CD8-positive, alpha-beta memory T cell (primary cell): ENCODE measurements at places on chromosomes 3 and 15. TPM values are rescaled to one million over a fixed set of nuclear protein-coding genes. Genes with fewer than 3 reads are reported as not detected.

SETD2 gene
- total RNA-seq, result 32.4 TPM

DENND4A gene
- total RNA-seq, result 47.2 TPM

ARHGEF3 gene
- 56.6 TPM for total RNA-seq

GOLGA8O gene
- not detected for total RNA-seq

IL17RB gene
- 2.1 TPM for total RNA-seq

CCDC39 gene
- not detected for total RNA-seq

CMTM8 gene
- total RNA-seq, result 3.3 TPM

GOLGA8K gene
- 0.13 TPM for total RNA-seq

DNA sequence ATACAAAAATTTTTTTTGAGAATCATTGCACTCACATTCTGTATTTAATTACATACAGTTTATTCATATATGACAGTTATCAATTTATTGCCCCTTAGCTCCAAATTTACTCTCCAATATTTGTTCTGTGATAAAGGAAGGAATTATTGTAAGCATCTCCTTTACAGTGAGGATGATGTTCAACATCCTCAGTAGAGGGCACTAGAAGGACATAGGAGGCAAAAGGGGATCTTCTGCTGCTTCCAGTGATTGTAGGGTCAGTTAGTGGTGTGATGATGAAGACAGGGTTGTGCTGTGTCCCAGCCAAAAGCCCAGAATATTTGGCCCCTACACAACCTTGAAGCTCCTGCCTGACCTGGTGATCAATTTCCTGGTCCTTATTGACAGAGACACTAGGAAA lies 89.9 kb upstream of the DCBLD2 start:
- DNase-seq, result no peak

DNA sequence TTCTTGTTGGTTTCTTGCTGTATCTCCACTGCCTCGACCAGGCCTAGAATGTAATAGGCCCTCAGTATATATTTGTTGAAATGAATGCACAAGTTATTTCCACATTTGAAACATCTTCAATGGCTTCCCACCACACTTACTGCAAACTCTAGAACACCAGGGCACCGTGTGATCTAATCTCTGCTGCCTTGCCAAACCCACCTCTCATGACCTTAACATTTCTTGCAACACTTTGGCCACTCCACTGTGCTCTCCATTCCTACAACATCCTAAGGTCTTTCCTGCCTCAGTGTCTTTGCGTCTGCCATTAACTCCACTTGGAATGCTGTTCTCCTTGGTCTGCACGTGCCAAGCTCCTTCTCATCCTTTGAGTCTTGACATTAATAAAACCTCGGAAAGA lies 14.1 kb downstream of the FRMD4B start:
- DNase-seq, result no peak

- no peak for DNase-seq
These were observed 172.4 kb upstream of the CGNL1 start for GRCh38 chr15:57203906-57204305.

DNA sequence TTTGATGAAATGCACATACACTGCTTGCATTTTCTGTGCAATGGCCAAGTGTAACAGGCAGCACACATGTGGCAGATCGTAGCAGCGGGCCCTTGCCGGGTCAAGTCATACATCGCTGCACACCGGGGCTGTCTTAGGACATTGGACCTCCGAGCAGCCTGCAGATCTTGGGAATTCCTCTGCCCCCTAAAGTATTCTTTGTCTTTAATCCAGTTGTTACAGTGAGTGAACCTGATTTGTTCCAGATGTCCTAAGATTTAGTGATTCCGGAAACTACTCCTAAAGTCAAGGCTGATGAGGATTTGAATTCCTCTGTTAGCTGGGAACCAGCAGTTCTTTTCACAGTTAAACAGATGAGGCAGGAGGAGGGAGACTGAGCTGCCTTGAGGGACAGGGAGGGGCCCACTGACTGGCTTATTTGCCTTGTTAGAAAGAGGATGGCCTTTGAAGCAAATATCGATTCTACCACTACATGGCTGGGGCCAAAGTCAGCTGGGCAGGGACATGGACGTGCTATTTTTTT lies 190.7 kb upstream of the CTDSPL start:
- no peak for DNase-seq

DNA sequence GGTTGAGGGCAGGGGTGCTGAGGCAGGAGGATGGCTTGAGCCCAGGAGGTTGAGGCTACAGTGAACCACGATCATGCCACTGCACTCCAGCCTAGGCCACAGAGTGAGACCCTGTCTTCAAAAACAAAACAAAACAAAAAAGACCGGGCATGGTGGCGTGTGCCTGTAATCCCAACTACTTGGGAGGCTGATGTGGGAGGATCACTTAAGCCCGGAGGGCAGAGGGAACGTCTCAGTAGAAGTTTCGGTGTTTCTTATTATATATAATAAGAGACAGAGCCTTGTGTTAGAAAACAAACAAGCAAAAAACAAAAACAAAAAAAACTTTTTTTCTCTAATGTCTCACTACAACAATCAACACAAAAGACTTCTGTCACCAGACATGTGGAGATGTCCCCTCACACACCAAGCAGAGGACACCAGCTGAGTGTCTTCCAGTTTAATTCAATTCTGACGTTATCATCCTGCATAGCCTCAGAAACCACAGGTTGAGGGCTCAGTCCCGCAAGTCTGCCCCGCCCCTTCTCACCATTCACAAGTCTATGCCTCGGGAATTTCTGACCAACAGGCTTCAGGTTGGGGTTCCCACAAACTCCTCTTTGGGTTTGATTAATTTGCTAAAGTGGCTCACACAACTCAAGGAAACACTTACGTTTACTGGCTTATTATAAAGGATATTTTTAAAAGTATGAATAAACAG lies 24.0 kb upstream of the EIF4A2 start:
- no peak for DNase-seq

- no peak for DNase-seq
These were observed 145.3 kb upstream of the IQSEC1 start for GRCh38 chr3:13218541-13218908.

DNA sequence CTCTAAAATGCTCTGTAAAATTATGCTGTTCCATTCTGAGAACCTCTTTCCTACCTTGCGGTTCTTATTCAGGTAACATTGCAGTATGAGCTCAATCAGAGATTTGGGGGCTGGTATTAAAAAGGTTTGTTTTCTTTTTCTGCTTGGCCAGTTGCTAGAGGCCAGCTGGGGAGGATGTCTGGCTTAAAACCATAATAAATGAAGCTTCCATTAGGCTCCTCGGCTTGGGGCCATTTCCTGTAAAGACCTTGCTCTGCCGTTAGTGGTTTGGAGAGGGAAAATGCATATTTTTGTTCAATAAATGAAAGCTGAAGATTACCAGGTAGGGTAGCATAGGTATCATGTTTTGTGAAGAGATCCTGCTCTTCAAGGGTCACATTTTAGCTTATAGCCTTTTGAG lies 55.2 kb downstream of the MCTP2 start:
- no peak for DNase-seq

GRCh38 chr3:45198264-45199260 lies 27.5 kb downstream of the TMEM158 start:
- DNase-seq, result no peak

GRCh38 chr3:18474202-18474601 lies 49.1 kb upstream of the SATB1 start:
- DNase-seq, result no peak

- DNase-seq, result no peak
These were observed 270.6 kb upstream of the MEIS2 start for GRCh38 chr15:37370941-37371340.

DNA sequence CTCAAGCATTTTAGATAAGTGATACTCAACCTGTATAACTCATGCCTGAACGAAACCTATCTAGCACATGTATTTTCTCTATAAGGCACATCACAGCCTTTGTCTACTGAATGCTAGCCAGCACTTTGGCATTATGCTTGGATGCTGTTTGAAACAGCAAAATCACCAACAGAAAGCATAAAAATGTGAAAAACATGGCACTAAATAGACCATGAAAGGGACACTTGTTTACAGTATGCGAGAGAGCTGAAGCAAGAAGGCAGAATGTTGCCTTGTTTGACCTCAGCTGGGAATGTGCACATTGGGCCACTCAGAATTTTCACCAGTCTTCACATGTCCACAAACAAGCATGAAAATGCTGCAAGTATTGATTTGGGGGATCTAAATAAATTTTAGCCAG lies 59.5 kb downstream of the MINDY2 start:
- DNase-seq, result no peak

DNA sequence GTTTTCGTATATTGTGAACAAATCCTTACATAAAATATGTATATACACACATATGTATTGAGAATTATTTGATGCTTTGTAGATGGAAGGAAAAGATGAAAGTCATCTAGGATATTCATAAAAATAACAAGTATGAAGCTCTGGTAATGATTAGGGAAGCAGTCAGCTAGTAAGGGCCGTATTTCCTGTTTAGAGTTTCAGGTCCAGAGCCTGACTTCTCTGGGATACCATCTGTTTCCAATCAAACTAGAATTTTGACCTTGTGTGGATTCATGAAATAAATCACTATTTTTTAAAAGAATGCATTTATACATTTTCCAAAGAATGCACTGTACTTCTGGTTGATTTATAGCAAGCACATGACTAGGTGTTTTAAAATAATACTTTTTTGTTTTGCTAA lies 156.1 kb upstream of the CGNL1 start:
- no peak for DNase-seq

DNA sequence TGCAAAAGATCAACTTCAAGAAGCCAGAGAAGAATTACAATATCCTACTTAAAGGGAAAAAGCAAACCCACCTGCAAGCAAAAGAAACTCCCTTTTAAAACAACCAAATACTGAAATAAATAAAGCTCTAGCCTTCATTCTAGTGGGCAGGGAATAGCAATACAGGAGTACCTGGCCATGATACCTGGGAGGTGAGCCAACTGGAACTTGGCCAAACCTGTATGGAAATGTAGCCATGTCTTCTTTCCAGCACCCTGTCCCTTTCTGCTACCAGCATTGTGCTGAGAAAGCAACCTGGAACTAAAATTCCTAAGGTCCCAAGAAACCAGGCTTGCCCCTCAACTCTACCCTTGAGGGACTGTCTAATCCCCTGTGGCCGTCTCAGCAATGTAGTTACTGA lies 530.0 kb downstream of the EPHB1 start:
- DNase-seq, result no peak

DNA sequence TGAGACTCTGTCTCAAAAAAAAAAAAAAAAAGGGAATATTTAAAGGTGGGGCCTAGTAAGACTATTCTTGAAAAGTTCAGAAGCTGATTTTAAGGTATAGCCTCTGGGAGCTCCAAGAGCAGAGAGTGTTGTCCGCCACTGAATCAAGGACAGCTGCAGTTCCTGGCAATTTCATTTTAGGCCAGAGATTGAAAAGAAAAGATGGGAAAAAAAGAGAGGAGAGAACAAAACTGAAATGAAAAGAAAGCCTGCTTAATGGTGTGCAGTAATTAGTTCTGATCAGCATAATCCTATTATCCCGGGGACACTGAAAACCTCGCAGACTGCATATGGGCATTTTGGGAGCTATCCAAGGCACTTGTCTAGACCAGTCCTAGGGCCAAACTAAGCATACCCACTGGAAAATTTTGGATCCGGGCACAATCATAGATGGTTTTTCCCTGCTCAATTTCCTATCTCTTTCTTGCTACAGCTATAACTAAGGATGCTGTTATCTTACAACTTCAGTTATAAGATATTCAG lies 43.2 kb downstream of the EHHADH start:
- no peak for DNase-seq

- no peak for DNase-seq
These were observed 43.0 kb downstream of the FBN1 start for GRCh38 chr15:48602358-48603122.

GRCh38 chr3:12869035-12869621 lies 27.8 kb upstream of the RPL32 start:
- DNase-seq, result no peak

DNA sequence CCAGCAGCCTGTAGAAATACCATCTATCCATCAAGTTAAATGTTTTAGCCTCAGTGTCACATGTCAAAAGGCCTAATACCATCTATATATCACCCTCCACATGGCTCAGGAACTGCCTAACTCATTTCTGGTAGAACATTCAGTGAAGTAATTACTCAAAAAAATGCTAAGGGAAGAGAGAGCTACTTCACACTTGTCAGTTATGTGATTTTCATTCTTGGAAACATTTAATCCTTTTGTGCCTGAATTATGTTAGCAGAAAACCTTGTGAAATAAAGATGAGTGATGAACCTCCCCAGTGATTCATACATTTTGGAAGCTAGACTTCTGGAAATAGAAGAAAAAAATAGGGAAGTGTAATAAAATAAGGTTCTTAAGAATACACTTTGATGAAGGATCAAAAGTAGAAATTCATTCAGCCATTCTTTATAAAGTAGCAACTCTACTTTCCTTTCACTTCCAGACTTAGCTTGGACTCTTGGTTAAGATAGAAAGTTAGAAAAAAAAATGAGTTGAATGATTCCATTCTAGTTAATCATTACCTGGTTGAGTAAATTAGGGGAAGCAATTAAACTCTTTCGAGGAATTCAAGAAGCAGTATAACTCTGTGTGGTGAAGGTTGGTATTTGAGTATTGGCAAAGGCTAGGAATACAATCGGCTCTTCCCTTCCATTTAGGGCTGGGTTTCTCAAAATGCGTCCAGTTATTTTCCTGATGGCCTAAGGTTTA lies 3.6 kb downstream of the OTOL1 start:
- DNase-seq, result no peak

GRCh38 chr15:36479200-36479896 lies 100.1 kb upstream of the CDIN1 start:
- no peak for DNase-seq

- no peak for DNase-seq
These were observed 20.7 kb downstream of the IGSF11 start for GRCh38 chr3:119013951-119014350.

DNA sequence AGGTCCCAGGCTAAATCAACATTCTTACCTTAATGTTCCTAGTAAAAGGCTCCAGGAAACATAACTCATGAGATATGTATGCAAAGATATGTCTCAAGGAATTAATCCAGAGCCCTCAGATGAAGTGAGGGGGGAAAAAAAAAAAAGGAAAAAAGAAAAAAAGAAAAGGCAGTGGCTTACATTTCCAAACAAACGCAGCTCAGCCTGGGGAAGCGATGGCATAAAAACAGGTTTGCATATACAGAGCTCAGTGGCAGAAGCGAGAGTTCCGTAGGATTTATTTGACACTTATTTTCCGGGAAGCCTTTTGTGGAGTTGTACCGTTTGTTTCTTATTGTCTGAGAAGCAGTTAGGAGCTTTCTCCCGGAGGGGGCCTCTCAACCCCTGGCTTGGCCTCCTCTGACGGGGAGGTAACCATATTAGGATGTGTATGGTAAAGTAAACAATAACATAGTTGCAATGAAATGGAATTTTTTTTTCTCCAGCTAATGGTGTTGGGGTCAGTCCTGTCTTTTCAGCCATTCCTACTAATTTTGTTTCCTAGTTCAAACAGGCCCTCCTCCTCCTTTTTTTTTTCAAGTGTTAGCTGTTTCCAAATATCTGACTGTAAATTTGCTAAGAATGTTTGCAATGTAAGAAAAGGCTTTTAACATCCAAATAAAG lies 338.6 kb downstream of the FOXP1 start:
- no peak for DNase-seq

DNA sequence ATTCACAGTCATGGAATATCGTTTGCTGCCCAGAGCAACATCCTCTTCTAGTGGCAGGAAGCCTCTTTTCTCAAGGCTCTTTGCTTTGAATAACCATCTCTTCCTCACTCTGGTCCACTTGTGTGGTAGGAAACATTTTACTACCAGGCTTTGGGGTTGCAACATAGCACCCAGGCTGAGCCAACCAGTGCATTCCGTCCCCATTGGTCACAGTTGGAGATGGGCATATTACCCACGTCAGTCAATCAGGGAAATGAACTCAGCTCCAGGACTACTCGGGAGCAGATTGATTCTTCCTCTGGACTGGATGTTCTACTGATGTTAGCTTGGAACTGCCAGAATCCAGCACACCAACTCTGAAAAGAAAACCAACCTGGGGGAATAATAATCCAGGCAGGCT lies 4.2 kb upstream of the PEX5L start:
- no peak for DNase-seq

GRCh38 chr3:54443561-54444161 lies 321.3 kb downstream of the CACNA2D3 start:
- no peak for DNase-seq
